ENCODE measurements at places on chromosomes 3 and 15.

DNA sequence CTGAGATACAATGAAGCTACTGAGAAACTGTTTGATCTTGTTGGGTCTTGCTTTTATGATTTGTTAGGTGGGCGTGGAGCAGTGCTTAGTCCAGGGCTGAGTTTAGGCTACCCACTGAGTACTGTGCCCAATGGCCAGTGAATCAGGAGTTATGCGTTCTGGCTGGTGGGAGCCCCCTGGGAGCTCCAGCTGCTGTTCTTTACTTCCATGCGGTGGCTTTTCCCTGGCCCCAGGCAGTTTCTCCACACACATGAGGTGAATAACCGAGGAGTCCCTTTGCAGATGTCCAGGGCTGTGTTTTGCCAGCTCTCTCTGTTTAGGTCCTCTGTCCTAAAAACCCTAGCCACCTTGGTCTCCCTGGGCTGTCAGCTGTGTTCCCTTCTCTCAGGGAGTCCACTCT is 106.5 kb downstream of the KLF13 start:
- DNase-seq, result peak; percentile 59

DNA sequence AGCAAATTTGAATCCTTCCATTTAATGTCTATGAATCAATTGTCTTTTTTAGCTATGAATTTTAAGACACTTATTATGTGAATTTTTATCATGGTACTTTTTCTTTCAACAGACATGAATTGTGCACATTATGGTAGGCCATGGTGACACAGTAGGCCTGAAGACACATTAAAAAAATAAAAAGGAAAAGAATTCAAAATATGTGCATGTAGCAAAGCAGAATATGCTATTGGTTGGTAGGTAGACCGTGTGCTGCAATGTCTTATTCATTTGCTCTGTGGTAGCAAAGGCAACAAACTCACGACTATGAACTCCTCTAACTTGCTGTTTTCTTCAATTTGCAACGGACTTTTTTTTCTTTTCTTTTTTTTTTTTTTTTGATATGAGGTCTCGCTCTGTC is 50.0 kb upstream of the EPHA3 start:
- DNase-seq, result no peak

DNA sequence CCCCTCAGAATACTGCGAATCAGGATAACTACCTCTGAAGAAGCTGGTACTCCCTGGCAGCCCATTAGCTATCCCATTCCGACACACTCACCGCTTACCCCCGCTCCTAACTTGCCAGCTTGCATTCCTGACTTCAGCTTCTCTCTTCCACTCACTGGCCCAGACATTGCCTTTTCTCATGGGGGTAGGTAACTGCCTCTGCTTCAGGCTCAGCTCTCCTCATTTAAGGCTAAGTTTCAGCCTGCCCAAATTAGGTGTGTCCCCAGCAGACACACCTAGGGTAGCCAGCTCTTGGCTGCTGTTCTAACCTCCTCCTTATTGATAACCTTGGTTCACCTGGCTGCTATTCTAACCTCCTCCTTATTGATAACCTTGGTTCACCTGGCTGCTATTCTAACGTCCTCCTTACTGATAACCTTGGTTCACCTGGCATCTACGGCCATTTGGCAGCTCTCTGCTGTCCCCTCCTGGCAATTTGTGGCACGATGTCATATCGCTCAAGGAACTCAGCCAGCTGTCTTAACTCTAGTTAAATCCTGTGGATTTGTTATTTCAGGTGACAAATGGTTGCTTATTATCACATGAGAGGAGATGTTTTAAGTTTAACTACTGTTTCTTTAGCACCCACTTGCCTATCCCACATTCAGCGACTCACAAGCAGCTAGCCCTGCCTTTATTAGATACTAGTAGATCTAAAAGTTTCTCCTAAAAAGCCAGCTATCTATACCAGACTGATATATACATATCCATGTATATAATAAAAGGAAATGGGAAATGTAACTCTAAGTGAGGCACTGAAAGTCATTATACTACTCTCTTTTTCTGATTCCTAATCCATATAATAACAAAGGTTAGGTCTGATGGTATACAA is 106.5 kb upstream of the ACP3 start:
- peak; percentile 61 for DNase-seq

- no peak for DNase-seq
Measured at GRCh38 chr15:69979783-69980182, 117.9 kb downstream of the TLE3 start.

GRCh38 chr3:85254738-85255137 is 295.9 kb downstream of the CADM2 start:
- no peak for DNase-seq

DNA sequence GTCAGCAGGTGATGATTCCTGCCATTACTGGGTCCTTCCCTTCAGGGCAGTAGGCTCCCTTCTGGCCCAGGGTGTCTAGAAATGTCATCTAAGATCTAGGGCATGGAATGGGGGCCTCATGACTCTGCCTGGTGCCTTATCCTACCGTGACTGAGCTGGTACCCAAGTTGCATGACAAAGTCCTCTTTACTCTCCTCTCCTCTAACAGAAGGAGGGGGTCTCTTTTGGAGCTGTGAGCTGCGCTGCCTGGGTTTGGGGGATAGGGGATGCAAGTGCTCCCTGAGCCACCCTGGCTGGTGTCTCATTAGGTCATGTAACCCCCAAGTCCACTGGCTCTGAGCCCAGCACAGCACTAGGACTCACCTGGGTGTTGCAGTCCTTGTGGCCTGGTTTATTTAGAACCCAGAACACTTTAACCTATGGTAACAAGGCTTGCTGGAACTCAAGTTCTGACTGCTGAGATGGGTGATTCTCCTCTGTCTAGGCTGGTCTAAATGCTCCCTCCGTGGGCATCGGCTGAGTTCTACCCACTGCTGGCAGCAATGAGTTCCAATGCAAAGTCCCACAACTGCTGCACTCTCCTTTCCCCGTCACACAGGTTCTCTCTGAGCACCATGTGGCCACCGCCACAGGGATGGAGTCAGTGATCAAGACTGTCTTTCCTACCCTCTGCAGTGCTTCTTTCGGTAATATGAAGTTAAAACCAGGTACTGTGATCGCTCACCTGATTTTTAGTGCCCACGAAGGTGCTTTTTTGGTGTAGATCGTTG is 34.0 kb downstream of the XXYLT1 start:
- DNase-seq, result no peak

GRCh38 chr3:84759361-84759760 is 199.4 kb upstream of the CADM2 start:
- no peak for DNase-seq

GRCh38 chr15:28895146-28895545 is 9.4 kb downstream of the APBA2 start:
- no peak for DNase-seq

DNA sequence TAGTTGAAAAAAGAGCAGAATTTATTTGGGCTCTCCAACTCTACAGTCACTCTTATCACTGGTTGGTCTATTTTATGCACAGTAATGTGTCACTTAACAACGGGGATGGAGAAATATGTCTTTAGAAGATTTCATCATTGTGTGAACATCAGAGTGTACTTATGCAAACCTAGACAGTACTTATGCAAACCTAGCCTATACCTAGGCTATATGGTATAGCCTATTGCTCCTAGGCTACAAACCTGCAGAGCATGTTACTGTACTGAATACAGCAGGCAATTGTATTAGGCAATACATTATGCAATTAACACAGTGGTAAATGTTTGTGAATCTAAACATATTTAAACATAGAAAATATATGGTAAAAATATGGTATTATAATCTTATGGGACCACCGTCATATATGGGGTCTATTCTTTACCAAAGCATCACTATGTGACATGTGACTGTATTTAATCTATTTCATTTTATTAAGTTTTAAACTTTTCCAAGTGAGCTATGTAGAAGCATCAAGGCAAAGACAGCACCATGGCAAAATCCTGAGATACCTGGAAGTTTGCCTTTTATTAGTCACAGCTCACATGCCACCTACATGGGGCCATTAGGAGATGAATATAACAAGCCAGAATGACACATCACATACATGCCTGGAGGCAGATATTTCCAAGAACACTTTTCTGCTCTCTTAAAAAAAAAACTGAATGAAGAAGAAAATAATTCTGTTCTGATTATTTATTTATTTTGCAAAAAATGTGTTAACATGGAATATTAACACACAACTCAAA is 537.4 kb downstream of the TUSC7 start:
- DNase-seq, result no peak

DNA sequence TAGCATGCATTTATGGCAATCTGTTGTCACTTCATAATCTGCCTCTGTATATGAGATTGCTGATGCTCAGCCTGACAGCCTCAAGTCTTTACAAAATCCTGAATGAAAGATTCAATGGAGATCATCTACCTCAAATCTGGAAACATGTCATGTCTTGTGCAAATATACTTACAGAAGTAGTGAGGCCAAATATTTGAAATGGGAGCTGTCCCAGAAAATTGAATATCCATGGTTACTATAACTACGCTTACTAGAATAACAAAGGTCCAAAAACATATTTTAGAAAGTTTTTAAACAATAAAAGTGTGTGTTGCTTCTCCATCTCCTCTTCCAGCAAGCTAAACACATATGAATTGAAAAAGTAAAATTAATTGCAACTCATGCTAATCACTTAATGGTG is 133.2 kb upstream of the DPH6 start:
- no peak for DNase-seq

DNA sequence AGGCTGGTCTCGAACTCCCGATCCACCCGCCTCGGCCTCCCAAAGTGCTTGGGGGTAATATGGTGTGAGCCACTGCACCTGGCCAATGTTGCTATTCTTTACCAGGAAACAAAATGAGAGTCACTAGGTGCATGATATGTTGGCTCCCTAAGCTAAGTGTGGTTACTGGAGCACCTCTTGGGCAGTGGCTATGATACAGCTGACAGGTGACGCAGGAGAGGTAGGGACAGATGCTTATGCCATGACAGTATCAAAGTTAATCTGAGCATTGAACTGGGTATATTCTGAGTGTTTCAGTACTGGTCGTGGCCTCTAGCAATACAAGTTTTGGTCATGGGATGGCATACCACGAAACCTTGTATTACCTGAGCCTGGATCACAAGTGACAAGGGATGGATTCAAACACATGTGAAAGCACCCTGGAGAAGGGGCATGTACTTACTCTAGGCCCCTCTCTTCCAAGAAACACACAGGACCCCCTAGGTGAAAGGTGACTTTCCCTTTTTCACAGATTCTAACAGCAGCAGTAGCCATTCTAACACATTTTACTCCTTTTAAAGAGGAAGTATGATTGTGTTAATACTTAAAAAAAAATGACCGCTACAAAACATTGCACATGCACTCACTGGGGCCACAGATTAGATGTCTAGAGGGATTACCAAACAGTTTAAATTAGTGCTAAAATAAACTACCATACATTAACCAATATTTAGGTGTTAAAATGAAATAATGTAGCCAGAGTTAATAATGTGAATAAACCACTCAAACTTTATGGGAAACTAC is 467.3 kb downstream of the SHQ1 start:
- DNase-seq, result peak; percentile 55

GRCh38 chr3:119310071-119310470 is 15.9 kb downstream of the ARHGAP31 start:
- DNase-seq, result no peak

DNA sequence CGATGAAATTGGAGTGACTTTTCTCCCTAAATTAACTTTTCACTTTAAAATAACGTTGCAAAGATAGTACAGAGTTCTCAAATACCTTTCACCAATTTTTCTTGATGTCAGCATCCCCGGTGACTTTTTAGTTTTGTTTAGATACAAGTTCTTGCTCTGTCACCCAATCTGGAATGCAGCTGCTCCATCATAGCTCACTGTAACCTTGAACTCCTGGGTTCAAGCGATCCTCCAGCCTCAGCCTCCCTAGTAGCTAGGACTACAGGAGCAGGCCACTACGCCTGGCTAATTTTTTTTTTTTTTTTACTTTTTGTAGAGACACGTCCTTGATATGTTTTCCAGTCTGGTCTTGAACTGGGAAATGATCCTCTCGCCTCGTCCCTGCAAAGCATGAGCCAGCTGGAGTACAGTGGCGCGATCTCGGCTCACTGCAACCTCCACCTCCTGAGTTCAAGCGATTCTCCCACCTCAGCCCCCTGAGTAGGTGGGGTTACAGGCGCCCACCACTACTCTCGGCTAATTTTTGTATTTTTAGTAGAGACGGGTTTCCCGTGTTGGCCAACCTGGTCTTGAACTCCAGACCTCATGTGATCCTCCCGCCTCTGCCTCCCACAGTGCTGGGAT is 747 bp downstream of the NSUN3 start:
- no peak for DNase-seq

DNA sequence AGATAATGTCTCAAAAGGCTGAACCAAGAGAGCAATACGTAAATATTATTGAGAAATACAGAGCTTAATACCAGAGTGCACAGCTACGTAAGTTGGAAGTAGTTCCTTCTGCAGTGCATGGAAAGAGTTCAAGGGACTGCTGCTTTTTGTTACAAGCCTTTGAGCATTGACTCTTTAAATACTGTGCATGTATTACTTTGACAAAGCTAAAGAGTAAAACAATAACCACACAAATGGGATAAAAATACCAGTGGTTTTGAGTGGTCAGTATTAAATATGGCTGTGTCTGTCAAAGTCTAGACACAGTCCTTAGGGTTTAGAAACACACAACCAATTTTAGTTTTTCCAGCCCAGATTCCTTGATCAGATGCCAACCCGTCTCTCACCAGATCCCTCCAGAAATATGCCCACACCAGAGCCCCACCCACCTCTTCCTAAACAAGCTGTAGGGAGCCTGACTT is 62.1 kb downstream of the SSR3 start:
- no peak for DNase-seq

DNA sequence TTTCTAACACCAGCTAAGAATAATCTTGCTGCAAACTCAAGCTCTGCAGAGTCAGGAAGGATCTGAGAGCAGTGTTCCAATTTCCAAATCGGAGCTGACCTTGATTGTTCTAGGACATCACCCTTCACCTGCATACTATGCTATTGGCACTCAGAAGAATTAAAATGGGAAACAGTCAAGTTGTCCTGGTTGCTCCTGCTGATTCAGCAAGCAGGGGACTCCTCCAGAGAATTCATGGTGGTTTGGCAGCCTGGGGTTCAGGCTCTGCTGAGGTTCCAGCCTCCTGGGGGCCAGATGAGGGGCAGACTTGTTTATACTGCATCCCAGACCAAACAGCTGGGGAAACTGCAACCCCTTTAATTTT is 213.7 kb upstream of the ADAMTS9 start:
- no peak for DNase-seq

- DNase-seq, result no peak
Measured at GRCh38 chr3:25574172-25574765, 90.4 kb downstream of the TOP2B start.

DNA sequence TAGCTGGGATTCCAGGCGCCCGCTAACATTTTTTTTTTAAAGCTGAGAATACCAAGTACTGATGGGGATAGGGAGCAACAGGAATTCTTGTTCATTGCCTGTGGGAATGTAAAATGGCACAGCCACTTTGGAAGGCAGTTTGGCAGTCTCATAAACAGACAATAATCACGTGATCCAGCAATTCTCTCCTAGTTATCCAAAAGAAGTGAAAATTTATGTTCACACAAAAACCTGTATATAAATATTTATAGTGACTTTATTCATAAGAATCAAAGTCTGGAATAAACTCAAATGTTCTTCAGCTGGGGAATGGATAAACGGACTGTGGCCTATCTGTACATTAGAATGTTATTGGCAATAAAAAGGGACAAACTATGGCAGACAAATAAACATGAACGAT is 72.5 kb upstream of the NEO1 start:
- DNase-seq, result no peak

Measured in activated CD4-positive, alpha-beta T cell treated with anti-CD3 and anti-CD28 coated beads, Interleukin-2, amount 10 ng/mL, durations not matched to agents 24 days and 14 days (primary cell).